ENCODE measurements at places on chromosomes 4 and X.

DNA sequence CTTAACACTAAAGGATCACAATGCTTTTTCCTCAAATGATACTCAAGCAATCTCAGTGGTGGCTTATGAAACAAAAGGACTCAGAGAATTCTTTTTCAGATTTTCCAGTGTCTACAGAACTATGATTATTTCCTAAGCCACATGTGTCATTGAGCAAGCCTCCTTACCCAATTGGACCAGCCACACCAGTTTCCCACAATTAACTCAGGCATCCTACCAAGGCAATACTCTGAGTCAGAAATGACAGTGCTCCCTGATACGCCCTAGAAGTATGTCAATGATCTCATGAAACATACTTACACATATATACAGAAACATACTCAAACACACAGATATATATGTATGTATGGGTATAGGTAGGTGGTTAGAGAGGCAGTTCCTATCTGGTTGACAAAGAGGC is 4.8 kb downstream of the ADAMTS3 start:
- no peak for DNase-seq

DNA sequence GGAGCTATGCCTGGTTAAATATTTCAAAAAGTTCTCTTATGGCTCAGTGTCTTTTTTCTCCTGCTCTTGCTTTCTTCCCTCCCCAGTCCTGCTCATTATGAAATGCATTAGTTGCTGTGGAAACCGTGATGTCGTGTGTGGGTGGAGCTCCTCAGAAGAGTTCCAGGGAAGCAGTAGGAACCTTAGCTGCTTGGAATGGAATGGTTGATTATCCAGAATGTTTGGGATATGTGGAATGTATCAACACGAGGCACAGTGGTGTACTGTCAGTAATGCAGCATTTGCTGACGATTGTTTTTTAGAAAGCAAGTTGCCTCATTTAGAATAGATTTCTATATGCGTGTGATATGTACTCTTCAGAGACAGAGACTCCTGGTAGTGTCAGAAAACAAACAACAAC is 333.2 kb downstream of the ARHGAP10 start:
- DNase-seq: no peak

GRCh38 chr4:76459291-76459723 is 24.3 kb downstream of the SHROOM3 start:
- DNase-seq: no peak

DNA sequence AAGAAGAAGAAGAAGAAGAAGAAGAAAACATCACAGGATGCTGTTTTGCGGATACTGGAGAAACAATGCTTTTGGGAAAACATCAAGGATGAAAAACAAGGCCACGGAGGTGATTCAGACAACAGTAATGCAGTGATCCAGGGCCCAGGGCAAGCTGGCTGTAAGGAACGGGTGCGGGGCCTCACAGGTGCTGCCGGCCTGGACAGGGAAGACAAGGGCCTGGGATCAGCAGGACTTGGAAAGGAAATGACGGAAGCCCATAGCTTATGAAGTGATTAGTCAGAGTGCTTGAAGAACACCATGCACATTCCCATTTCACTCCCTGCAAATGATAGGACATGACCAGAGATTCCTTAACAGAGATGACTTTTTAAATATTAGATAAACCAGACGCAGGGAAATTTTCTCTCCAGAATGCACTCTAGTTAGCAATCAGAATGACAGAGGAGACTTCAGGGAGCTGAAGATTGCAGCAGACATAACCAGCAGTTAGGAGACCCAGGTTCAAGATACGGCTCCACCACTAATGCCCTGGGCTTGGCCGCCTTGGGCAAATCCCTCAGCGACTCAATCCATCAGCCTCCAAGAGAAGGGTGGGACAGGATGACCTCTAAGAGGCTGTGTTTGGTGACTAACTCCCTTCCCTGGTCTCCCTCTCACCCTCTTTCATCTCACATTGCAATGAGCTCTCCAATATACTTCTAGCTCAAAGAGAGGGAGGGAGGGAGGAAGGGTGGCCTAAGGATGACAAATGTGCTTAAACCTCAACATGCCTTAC is 54.1 kb downstream of the APBB2 start:
- DNase-seq: no peak

DNA sequence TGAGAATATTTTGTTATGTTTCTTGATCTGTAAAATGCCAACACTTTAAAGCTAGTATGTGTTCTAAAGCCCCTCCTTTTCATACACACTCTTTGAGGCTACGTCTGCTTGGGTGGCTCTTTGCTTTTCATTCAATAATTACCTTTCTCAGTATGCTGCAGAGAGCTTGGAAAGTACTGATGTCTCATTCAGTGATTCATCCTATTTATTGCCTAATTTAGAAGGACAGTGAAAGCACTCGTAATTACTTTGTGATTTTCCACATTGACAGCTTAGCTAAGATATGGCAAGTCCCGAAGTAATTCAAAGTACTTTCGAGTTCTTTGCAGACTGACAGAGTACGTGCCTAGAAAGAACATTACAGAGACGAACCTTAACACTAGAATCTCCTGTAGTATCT is 57.2 kb downstream of the BMP15 start:
- DNase-seq: no peak

DNA sequence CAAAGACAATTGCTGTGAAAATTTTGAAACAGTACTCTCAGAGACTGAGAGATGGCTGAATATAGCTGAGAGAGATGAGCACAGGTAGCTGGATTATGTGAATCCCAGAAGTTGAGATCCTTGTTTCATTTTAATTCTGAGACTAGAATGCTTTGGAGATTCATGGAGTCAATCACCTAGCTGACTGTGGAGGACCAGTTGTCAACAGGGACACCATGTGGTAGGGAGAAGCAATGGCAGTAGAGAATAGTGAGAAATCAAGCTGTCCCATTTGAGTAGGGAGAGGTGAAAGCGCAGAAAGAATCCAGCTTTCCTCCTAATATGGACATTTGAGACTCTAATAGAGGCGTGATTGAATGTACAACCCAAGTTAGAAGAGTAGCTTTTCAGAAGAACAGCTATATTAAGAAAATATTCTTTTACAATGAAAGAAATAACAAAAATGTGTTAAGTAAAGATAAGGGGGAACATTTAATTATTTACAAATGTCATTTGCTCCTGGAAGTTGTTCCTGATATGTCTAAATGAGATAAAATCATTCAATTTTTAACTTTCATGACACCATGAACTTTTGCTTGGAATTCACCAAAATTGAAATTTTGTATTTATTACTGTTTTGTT is 30.3 kb upstream of the GLRB start:
- no peak for DNase-seq

GRCh38 chrX:19991350-19991718 is 473 bp upstream of the BCLAF3 start:
- DNase-seq: peak; percentile 1

GRCh38 chr4:83558680-83559079 is 22.8 kb downstream of the GPAT3 start:
- DNase-seq: no peak

- no peak for DNase-seq
Measured at GRCh38 chr4:138561906-138562305, 319.8 kb upstream of the SLC7A11 start.

GRCh38 chrX:39356119-39356807 is 555.0 kb downstream of the MID1IP1 start:
- DNase-seq: no peak

DNA sequence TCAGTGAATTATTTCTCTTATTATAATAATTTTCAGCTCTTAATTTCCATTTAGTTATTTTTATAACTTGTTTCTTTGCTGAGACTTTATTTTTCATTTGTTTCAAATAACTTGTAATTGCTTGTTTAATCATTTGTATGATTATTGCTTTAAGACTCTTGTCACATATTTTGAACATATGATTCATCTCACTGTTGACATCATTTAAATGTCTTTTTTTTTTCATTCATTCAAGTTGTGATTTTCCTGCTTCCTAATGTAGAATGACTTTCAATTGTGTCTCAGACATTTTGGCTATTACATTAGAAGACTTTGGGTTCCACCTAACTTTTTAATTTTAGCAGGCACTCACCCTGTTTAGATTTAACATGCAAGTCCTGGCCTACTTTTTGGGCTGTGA is 234.8 kb upstream of the DIPK2B start:
- DNase-seq: no peak

DNA sequence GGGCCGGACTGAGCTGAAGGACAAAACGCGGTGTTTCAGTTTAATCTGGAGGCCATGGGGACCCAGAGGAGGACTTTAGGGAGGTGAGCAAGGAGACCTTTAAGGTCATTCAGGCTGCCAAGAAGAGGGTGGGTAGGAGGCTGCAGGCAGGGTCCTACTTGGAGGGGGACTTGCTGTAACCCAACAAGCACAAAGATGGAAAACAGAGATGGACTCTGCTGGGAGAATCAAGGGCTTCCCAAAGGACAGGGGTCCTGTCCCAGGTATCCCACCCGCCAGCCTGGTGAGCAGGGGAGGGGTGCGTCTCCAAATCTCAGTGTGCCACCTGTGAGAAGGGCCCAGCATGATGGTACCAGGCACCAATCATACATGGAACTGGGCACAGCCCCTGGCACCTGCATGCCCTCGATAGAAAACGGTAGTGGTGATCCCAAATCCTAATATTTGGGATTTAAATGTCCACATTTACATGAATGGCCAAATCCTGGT is 3.9 kb upstream of the HAUS3 start:
- no peak for DNase-seq

DNA sequence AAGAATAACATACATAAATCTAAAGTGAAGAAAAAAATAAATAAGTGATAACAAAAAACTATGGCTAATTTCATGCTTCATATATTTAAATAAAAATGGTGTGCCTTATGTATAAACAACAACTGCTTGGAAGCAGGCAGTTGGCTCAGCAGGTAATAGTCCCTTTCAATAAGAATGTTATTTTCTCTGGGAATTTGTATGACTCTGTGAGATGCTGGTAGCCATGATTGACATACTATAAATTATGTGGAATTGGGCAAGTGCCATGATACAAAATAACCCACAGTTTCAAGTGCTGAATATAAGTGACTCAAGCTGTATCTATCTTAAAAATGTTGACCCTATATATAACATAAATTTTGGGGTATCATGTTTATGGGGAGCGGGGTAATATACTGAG is 546.5 kb downstream of the SPOCK3 start:
- DNase-seq: no peak

DNA sequence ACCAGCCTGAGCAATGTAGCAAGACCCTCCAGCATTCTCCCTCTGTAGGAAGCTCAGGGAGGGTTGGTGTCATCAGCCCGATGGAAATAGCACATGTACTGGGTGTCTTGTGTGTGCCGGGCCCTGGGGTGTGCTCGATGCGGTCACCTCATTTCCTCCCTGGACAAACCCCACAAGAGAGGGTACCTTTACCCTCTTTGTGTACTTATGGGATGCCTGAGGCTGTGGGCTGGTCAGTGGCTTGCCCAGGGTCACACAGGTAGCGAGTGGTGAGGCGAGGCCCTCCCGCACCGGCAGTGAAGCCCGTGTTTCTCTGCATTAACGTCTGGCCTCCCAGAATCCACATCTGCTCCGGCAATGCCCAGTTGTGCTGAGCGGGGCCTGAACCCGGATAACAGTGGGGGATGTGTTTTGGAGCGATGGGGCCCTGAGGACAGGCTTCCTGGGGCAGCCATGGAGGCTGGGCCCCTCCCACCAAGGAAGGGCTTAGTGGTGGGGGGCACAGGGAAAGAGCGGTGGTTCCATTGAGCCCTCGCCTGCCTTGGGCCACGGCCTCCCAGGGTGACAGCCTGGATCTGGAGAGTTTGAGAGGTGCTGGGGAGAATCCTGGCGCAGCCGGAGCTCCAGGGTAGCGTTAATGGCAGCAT is 8.1 kb downstream of the PSAPL1 start:
- no peak for DNase-seq

DNA sequence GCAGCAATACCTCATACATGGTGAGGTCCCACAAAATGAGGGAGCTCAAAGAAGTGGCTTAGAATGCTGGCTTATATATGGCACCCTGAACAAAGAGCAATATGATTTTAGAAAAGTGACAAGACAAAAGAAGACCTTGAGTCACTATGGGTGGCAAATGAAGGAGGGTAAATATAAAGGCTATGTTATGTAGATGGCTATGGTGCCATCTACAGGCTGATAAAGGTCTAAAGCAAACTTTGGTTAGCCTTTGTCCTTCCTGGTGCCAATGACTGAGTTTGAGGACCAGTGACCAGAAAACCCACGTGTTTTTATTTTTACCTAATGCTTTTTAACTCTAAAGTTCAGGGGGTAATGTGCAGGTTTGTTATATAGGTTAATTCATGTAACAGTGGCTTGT is 151.8 kb downstream of the CCNG2 start:
- DNase-seq: no peak

- no peak for DNase-seq
Measured at GRCh38 chrX:18855919-18856644, 127.8 kb downstream of the PHKA2 start.

- DNase-seq: no peak
Measured at GRCh38 chrX:119706616-119707015, 13.6 kb upstream of the SEPTIN6 start.

GRCh38 chrX:87167841-87168240 is 349.8 kb upstream of the KLHL4 start:
- no peak for DNase-seq

- DNase-seq: no peak
Measured at GRCh38 chr4:4227510-4228355, 1.0 kb upstream of the OTOP1 start.

DNA sequence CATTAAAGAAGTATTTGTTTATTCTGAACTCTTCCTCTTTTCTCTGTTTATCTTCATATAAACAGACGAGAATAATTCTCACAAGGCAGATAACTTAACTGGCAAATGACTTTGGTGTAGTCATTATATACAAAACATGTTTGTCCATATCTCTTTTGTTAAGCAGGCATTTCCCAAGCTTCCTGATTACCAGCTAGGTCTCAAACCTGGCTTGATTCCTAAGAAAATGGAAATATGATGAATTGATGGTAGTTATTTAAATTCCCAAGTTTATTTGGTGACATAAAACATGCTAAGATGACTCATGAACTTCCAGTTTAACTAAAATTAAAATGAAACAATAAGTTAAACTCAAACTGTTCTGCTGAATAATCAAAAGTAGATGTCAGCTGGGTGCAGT is 96.8 kb downstream of the ARSJ start:
- DNase-seq: no peak

- DNase-seq: no peak
Measured at GRCh38 chr4:45693746-45694145, 430.1 kb downstream of the GABRG1 start.

DNA sequence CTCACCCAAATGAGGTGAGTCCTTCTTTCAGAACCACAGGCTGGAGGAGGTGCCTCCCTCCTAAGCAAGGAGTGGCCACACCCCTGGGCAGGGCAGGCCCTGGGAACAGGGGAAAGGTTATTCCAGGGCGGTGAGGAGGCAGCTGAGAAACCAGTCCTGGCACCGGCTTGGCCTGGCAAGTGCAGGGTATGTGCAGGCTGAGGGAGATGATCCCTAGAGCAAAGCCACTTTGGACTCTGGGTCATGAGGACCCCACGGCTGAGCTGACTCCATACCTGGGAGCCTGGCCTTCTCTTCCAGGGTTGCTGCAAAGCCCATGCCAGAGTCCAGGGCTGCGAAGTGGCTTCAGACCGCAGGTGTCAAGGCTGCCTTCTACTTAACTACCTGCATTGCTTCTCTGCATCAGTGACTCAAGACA is 49.5 kb upstream of the HELT start:
- no peak for DNase-seq

GRCh38 chrX:97310373-97310772 is 426.7 kb downstream of the RPA4 start:
- no peak for DNase-seq
